Thoracic aorta (tissue), 2 donors: ENCODE measurements at places on chromosomes 6 and 20.

DNA sequence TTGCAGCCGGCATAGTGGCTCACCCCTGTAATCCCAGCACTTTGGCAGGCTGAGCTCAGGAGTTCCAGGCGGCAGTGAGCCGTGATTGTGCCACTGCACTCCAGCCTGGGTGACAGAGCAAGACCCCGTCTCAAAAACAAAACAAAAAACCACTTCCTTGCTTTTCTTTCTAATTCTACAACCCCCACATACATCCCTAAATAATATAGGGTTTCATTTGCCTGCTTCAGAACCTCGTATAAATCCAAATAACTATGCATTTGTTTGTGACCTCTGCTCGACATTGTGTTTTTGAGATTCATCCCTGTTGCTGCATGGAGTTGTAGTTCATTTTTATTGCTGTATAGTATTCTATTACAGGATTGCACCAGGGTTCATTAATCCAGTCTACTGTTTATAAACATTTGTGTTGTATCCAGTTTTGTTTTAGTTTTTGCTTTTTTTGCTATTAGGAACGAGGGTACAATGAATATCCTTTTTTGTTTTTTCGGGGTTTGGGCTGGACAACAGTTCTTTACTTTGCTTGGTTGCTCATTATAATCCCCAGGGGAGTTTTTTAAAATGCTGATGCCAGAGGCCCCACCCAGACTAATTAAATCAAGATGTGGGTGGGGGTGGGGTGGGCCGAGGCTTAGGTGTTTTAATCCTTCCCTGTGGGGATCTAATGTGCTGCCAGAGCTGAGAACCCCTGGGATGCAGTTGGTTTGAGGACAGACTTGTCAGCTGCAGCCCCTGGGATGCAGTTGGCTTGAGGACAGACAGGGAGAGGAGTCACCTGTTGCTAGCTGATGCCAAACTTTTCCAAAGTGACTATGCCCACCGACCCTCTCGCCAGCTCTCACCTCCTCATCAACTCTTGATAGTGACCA is 2.4 kb upstream of the SNAI1 start:
- no peak for DNase-seq

DNA sequence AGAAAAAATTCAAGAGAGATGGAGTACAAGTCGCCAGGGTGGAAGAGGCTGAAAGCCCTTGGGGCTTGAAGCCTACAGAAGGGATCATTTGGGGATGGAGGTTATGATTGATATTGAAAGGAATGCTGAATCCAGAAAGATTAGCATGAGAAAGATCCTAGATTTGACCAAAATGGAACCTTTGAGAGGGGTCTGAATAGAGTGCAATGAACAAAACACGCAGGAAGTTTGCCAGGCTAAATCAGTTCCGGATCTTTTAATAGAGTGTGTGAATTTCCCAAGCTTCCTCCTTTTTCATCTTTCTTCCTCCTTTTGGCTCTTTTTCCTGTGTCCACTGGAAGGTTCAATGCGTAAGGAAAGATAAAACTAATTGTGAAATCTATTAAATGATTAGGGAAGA is 15.3 kb downstream of the IPCEF1 start:
- DNase-seq: no peak

DNA sequence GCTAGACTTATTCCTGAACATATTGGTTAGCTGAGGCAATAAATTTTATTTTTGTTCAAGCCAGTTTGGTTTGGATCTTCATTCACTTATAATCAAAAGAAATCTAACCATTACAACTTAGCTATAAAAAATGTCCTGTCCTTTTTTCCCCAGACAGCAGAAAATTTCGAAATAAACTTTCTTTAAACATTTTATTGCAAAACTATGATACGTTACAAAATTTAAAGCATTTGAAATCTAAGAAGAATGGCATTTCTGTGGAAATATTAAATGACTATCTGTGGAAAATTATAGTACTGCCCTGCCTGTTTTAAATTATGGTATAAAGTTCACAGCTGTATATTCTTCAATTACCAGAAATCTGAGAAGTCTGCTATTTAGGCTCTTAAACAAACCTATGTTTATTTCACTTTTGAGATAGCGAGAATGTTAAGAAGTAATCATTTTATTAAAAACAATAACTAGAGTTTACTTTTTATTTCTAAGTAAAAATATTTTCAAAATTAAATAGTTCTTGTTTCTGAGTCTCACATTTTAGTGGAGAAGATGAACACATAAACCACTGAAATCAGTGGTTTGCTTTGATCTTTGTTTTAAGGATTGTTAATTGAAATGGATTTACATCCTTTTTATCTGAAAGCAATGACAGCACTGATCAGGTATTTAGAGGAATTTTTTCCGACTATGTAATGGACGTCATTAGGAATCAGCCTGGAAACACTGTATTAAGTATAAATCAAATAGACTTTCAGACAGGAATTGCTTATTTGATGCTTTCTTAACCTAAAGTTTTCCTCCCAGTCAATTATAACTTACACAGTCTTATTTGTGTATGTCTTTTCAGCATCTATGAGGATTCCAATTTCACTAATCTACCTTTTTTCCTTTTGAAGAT is 553.7 kb downstream of the COL12A1 start:
- DNase-seq: no peak

GRCh38 chr20:1912053-1912452 is 16.8 kb downstream of the SIRPA start:
- no peak for DNase-seq

DNA sequence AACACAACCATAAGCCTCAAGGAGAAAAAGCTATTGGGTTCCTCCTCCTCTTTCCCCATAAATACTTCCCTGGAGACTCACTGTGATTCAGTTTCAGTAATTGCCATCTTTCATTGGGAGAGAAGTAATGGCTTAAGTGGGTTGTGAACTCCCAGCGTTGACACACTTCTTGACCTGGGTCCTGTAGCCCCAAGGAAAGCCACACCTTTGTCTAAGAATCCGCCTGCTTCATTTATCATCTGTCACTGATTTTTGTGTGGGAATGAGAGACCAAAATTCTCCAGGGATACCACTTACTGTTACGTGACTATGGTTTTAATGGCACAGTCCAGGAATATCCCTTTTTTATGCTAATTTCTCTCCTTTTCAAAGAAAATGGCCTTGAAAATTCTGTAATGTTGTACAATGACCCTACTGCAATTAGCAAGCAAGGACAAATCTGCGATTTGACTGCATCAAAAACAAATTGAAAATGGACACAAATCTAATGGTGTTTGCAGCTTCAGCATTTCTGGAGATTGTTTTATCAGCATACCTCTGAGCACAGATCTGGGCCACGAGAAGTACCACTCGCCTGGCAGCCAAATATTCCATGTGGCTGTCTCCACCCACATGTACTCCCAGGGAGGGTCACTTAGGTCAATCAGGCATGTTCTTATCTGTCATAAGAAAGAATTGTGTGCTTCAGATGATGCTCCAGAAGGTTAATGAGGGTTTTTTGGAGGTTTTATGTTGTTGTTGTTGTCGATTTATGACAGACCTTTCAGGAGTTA is 29.8 kb downstream of the DCBLD1 start:
- DNase-seq: no peak

GRCh38 chr6:93974332-93974731 is 555.0 kb upstream of the EPHA7 start:
- no peak for DNase-seq

DNA sequence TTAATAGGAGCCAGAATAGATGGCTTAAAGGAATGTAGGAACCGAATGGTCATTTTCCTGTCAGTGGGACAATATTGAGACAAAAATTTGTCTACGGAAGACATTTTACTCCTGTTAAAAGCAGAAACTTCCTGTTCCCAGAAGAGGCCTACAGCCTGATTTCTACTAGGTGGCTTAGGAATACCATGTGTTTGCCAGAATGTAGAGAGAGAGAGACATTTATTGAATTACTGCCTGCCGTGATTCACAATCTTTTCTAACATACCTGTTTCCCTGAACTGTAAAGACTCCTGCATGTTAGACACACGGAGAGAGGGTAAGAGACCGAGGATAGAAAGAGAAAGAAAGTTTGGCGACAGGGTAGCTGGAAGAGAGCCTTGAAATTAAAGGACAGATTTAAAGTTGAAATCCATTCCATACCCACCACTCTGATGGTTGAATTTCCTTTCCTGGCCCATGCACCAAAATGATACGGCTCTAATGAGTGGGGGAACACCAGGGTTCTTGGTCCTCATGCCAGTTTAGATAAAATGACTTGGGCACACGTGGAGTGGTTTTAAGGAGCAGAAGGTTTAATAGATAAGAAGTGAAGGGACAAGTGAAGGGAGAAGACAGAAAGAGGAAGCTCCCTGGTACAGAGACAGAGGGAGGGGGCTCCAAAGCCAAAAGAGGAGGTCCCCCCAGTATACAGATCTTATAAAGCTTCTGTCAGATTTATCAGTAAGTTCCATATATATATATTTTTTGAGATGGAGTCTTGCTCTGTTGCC is 22.5 kb downstream of the NCOA3 start:
- no peak for DNase-seq

DNA sequence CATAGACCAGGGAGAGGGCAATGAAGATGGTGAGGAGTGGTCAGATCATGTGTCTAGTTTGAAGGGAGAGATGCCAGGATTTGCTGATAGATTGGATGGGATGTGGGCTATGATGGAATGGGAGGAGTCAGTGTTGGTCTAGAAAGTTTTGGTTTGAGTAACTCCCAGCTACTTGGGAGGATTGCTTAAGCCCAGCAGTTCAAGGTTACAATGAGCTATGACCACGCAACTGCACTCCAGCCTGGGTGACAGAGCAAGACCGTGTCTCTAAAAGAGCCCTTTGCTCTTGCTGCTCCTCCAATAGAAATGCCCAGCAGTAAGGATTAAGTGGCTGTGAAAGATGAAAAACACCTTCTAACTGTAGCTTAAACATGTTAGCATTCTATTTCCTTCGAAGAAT is 18.2 kb upstream of the LAMP5 start:
- DNase-seq: no peak

DNA sequence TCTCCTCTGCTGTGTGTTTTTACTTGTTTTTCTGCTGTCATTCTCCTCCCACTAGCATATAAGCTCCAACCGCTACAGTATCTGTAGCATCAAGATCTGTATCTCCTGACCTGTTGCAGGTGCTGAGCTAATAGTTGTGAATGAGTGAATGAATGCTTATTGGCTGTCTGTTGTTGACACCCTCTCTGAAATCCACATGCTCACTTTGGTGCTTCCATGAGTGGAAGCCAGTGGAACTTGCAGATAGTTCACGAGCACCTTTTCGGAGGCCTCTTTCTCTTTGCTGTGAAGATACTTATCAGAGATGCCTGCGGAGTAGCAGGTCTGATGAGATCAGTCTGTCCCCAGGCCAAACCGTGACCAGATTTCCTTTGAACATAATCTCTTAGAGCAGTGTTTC is 117.3 kb downstream of the EYA2 start:
- DNase-seq: no peak
